ENCODE measurements at places on chromosomes 12 and 14. TPM values are rescaled to one million over a fixed set of nuclear protein-coding genes. Genes with fewer than 3 reads are reported as not detected.
A peak's percentile ranks its signal among the peaks of the same experiment; 100 is the strongest.

NGB gene
- total RNA-seq = 0.23 TPM

DNA sequence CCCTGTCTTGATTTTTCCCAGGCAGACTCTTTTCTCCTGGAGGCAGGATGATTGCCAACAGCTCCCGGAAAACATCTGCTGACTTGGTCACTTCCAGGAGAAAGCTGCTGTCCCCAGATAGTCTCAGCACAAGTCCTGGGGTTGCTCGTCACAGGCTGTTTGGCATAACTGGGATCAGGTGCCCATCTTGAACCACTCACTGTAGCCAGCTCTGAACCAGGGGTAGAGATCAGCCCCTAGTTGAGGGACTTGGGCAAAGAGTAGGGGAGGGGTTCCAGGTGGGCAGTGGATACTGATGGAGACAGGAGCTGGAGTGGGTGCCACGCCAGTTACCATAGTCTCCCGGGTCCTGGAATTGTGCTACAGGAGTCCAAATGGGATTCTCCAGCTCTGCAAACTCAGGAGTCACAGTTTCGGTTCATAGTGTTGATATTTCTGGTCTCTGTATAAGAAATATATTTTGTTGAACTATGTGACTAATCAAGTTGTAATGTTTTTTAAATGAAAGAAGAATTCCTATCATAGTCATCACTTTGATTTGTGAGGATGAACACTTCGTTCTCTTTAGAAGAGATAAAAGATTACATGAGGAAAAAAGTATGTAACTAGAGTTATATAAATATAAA is 1154.5 kb downstream of the AACS start:
- no peak overlapping the region for H3K27ac ChIP-seq
- no peak overlapping the region for H3K4me3 ChIP-seq
- no peak for DNase-seq
- H3K36me3 ChIP-seq = no peaks in the 10 kb centered on the region

PEX5 gene
- 59.0 TPM for total RNA-seq

HHIPL1 gene
- 1.3 TPM for total RNA-seq

DNA sequence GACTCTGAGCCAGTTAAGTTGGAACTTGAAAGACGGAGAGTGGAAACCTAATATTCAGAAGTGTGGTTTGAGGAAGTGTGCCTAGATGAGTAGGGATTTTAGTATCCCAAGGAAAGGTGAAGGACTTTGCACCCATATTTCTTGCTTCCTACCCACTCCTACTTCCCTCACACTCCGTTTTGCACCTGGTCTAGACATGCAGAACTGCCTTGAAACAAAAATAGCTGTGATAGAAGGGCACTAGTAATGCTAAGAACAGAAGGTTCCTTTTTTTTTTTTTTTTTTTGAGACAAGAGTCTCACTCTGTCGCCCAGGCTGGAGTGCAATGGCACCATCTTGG is 732 bp upstream of the ARF3 start:
- peaks cover 2% of the 10 kb centered on the region for H3K36me3 ChIP-seq
- H3K27ac ChIP-seq = no peak overlapping the region
- no peak for DNase-seq
- H3K4me1 ChIP-seq = peaks cover 29% of the 10 kb centered on the region

DNA sequence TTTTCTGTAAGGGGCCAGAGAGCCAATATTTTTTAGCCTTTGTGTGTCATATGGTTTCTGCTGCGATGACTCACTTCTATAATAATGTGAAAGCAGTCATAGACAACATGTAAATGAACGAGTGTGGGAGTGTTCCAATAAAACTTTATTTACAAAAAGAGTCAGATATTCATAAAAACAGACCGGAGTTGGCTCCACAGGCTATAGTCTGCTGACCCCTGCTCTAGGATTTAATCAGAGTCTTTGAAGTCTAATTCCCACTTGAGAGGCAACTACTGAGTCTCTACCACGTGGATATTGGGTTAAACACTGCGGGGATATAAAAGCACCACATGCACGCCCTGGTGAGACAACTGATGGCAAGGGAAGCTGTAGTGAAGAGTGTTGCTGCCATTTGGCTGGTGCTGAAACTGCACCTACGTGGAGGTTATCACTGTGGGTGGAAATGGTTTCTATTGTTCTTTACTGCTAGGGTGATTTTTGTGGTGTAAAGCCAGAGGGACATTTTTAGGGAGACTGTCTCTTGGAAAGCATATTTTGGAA is 3.6 kb upstream of the NINJ2 start:
- peaks cover 11% of the 10 kb centered on the region for H3K4me1 ChIP-seq
- no peaks in the 10 kb centered on the region for H3K36me3 ChIP-seq
- no peak for DNase-seq
- no peak overlapping the region for H3K27ac ChIP-seq
- H3K4me3 ChIP-seq = no peak overlapping the region

CEP128 gene
- total RNA-seq = 3.5 TPM

DNA sequence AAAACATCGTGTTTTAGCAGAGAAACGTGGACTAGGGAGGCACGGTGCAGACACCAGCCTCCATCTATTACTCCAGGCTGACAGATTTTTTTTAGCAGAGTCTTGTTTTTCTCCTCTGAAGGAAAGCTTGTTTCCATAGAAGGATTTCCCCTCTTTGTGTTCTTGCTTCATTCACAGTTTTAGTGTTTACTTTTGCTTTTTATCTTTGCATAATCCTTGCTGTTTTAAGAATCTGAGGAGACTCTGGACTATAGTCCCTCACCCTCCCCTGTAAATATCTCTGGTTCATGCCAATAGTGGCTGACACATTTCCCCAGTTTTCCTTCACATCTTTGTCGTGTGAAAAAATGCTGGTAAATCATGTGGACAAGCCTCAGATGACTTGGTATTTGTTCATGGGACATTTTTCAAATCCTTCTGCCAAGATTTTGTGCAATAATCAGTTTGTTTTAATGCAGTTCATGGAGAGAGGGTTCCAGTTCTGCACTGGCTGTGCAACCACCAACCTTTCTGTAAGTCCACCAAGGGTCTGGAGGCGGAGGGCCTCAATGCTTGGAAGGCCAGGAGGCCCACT is 39.9 kb upstream of the TMCC3 start:
- no peak overlapping the region for H3K4me3 ChIP-seq
- DNase-seq = no peak
- no peaks in the 10 kb centered on the region for H3K27me3 ChIP-seq
- no peaks in the 10 kb centered on the region for H3K36me3 ChIP-seq

- H3K27ac ChIP-seq = no peak overlapping the region
- H3K27me3 ChIP-seq = no peaks in the 10 kb centered on the region
- DNase-seq = no peak
- H3K36me3 ChIP-seq = no peaks in the 10 kb centered on the region
These were observed 4.9 kb upstream of the NEMF start for GRCh38 chr14:49857427-49858003.

LTBR gene
- 224 TPM for total RNA-seq

GRCh38 chr14:85554106-85554505 is 24.2 kb downstream of the FLRT2 start:
- DNase-seq = no peak
- no peak overlapping the region for H3K27ac ChIP-seq
- H3K36me3 ChIP-seq = no peaks in the 10 kb centered on the region
- H3K4me3 ChIP-seq = no peak overlapping the region
- no peaks in the 10 kb centered on the region for H3K27me3 ChIP-seq

DNA sequence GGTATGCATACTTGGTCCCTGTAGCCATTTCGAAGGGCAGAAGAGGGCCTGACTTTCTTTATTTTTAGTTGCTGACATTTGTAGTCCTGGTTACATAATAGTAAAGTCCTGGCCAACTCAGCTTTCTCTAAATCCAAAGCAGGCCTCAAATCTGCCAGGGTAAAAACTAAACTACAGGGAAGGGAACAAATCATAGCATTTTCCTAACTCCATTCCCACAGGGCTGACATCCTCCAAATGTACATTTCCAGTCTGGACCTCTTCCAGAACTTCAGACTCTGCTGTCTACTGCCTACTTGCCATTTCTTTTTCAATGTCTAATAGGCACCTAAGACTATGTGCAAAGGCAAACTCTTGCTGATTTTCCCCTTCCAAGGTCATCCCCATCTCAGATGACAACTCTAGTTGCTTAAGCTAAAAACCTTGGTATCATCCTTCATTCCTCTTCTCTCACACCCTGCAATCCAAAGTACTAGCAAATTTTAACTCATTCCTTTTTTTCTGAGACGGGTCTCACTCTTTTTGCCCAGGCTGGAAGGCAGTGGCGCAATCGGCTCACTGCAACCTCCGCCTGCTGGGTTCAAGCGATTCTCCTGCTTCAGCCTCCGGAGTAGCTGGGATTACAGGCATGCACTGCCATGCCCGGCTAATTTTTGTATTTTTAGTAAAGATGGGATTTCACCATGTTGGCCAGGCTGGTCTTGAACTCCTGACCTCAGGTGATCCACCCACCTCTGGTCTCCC is 2.0 kb downstream of the DDIT3 start:
- no peaks in the 10 kb centered on the region for H3K36me3 ChIP-seq
- peak overlapping the region; percentile 100 for H3K27ac ChIP-seq
- DNase-seq = no peak

NFATC4 gene
- 38.9 TPM for total RNA-seq

SCFD1 gene
- total RNA-seq = 84.3 TPM

DTX1 gene
- total RNA-seq = 4.3 TPM

KRT78 gene
- total RNA-seq = not detected

IFI27L1 gene
- total RNA-seq = 62.8 TPM

Measured in adrenal gland (tissue), 19 donors.